ENCODE measurements at places on chromosomes 2 and 18.
A peak's percentile ranks its signal among the peaks of the same experiment; 100 is the strongest.

GRCh38 chr2:196739031-196739430 is 60.5 kb downstream of the GTF3C3 start:
- no peak for DNase-seq

- DNase-seq: no peak
Measured at GRCh38 chr2:80252294-80252986, 52.1 kb downstream of the LRRTM1 start.

GRCh38 chr2:154882725-154883124 is 184.2 kb downstream of the KCNJ3 start:
- DNase-seq: no peak

DNA sequence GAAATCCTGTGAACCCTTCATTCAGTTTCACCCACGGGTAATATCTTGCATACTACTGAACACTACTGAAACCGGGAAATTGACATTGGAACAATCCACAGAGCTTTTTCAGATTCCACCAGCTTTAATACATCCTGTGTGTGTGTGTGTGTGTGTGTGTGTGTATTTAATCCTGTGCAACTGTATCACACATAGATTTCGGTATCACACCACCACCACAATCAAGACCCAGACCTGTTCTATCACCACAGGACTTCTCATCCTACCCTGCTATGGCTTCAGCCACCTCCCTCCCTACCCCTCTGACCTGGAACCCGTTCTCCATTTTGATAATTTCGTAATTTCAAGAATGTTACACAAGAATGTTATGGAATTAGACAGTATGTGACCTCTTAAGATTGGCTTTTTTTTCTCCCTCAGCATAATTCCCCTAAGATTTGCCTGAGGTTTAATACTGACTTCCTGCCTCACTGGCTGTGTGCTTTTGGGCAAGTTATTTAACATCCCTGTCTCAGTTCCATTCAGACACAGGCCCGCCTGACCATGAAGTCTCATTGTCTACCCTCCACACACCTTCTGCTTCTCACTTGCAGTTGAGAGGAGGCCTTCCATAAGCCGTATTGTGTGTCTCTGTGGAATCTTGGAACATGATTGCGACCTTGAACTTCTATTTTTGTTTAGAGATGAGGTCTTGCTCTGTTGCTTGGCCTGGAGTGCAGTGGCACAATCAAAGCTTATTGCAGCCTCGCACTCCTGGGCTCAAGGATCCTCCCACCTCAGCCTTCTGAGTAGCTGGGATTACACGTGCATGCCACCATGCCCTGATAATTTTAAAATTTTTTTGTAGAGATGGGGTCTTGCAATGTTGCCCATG is 14.4 kb upstream of the TMEM131 start:
- DNase-seq: no peak

DNA sequence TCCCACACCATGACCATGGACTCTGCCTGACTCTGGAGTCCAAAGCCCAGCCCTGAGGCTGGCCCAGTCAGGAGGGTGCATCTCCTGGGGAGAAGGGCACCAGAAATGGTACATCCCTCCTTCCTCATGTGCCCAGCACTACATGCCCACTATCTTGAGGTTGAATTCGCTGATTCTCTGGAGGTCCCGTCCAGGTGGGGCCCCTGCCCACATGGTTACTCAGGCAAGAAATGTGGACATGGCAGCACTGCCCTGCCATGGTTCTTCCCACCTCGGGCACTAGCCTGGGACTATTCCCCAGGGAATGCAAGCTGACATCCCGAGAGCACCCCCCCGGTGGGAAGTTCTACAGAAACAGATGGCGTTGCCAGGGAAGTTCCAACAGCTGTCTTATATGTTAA is 15.3 kb upstream of the HES6 start:
- no peak for DNase-seq

DNA sequence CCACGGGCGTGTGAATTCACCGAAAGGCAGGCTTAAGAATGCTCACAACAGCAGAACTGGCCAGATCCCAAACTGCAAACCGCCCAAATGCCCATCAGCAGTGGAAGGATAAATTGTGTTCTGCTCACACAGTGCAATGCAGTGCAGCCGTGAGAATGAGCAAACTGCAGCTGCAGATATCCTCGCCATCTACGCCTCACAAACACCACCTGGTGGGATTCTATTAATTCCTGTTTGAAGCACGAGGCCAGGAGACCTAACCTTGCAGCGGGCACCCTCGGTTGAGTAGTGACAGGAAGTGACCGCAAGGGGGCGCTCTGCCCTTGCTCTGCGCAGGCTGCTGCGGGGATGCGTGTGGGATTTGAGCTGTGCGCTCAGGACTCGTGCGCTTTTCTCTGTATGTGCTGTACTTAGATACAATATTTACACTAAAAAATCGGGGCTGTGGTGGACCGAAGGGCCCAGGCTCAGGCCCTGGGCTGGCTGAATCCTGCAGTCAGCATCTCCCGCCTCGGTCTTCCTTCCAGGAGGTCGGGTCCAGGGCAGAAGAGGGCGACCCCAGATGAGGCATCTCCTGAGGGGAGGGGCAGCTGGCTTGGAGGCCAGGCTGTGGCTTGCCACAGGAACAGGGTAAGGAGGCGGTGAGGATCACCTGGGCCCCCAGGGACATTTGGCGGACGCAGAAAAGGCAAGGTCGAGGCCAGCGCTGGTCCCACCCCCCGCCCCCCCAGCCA is 19.8 kb upstream of the PDIA6 start:
- peak; percentile 76 for DNase-seq

GRCh38 chr18:55403421-55403949 is 184.5 kb downstream of the TCF4 start:
- no peak for DNase-seq

- DNase-seq: no peak
Measured at GRCh38 chr2:58056192-58056916, 9.7 kb downstream of the VRK2 start.

DNA sequence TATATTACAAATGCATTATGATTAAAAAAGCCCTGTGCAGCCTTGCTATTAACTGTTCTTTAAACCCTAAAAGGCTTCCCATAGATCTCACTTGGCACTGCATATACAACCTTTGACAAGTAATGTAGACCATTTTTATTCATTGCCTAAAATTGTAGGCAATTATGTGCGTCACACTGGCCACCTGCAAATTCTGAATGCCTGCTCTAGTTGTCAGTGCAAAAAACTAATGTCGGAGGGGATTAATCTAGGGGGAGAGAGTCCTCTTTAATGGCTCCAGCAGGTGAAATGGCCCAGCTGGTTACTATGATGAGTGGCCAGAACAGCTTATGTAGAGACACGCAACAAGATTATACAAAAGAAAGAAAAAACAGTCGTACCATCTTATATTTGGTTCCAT is 123.2 kb downstream of the OLA1 start:
- DNase-seq: no peak

DNA sequence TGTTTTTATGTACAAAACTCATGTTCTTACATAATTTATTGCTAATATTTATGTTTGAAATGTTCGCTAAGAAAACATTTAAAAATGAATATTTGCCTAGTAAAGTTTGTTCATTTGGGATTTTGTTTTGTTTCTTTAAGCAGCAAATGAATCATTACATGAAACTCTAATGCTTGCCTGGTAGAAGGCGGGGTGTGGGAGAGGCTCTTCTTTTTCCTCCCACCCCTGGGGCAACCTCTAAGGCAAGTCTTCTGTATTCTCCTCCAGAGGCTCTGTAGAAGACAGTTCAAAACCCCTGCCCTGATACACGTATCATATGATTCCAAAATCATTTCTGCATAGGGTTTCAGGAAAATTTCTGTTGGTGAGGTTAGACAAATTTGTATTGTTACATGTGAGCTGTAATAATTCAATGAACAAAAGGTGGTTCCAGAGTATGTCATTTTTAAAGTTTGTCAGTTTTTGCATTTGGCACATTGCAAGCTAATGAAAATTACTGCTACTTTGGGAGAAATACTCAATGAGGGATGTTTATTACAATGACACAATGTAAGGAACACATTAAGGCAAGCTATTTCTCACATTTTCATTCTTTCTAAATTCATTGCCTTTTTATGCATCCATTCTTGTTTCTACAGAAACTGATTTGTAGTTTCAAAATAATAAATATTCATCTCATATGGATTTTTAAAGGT is 302.3 kb upstream of the UBE2E3 start:
- DNase-seq: no peak

- no peak for DNase-seq
Measured at GRCh38 chr2:96970910-96971309, 15.5 kb downstream of the FAM178B start.

GRCh38 chr2:126714191-126714965 is 58.4 kb downstream of the GYPC start:
- DNase-seq: no peak

GRCh38 chr18:40911041-40911440 is 1044.0 kb upstream of the PIK3C3 start:
- no peak for DNase-seq

DNA sequence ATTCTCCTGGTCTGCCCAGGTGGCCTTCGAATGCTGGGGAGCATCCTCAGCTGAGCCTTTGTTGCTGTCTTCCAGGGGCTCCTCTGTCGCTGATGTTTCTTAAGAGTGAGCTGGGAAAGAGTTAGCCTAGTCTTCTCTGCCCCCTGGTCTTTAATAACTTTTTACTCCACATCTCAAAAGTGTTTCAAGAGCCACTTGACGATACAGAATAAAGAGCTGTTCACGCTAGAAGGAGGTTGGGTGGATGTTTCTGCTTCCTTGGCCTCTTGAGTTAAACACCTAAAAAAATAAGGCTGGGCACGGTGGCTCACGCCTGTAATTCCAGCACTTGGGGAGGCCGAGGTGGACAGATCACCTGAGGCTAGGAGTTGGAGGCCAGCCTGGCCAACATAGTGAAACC is 2.8 kb upstream of the BUB1 start:
- no peak for DNase-seq

GRCh38 chr18:75823471-75823870 is 396.0 kb upstream of the SMIM21 start:
- DNase-seq: no peak

GRCh38 chr2:189937691-189938090 is 124.8 kb downstream of the MSTN start:
- DNase-seq: no peak

DNA sequence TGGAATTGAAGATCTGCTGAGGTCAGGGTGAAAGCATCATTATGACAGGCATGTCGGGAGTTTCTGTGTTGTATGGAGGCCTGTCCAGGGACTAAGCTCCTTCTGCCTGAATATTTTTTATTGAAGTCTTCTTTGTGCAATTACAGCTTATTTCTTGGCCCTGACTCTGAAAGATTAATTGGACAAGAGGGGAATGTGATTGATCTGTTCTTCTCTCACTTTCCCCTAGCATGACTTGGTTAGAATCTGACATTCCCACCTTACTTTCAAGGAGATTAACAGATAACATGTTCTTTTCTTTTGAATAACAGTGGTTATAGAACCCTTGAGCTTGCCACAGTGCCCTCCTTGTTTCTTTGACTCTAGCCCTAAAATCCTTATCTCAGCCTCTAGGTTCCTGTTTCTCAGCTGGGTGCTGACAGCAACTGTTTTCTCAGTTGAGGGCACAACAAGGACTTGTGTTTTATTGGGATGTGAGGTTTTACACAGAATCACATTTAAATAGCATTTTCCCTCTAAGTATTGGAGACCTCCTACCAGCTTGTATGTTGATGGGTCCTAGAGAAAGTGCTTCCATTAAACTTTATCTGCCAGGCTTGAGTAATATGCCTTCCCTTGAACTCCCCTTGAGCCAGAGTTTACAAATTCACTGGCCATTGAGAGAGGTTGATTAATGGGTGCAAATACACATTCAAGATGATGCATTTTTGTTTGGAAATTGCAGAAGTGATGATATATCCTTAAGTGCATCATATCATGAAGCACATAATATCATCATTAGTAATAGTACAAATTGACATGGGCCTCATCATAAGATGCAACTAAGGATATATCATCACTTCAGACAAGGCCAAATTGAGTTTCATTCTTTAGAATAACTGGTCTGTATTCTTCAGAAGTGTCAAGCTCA is 12.5 kb downstream of the TTLL4 start:
- DNase-seq: no peak

- DNase-seq: no peak
Measured at GRCh38 chr18:59005262-59005661, 134.4 kb upstream of the SEC11C start.

DNA sequence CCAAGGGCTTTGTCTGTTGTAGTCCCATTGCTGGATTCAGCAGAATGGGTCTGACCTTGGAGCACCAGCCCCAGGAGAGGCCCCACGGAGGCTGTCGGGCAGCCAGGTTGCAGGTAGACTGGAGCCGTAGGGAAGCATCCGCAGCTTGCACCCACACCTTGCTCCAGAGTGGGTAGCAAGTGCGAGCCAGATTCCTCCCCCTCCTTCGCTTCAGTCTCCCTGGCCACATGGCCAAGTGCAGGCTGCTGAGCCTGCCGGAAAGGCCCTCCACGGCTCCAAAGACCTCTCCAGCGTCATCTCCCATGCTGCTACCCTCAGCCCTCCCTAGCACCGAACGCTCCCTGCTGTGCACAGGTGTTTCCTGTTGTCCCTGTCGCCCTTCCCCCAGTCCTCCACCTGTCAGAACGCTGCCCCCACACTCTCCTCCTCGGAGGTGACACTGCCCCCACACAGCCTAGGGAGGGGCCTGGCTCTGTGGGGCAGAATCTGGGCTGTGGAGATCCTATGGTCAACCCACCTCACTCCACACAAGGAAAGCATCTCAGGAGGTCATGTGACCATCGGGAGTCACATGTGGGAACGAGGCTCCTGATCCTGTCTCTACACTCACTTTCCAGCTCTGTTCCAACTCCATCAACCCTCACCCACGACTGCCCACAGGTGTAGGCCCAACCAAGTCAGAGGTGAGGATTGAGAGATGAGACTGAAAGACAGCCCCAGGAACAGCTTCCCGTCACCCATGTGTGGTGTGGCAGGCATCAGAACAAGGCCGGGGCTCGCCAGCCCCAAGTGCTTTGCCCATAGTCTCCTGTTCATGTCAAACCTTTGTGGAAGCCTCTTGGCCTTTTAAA is 8.3 kb downstream of the KCNF1 start:
- no peak for DNase-seq

DNA sequence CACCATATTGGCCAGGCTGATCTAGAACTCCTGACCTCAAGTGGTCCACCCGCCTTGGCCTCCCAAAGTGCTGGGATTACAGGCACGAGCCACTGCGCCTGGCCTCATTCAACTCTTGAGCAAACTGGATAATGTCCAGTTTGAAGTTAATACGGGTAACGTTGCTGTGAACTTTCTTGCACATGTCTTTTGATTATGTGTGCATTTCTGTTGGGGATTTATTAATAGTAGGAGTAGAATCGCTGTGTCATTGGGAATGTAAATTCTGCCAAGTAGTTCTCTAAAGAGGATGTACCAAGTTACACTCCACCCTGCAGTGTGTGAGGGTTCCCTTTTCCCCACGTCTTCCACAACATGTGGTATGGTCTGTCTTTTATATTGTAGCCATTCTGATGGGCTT is 6.2 kb downstream of the IMPA2 start:
- no peak for DNase-seq

GRCh38 chr2:124919296-124919695 is 894.2 kb downstream of the CNTNAP5 start:
- DNase-seq: no peak

Data from CD4-positive, alpha-beta T cell treated with Interleukin-4 for 1 hour (primary cell).